ENCODE measurements at places on chromosomes 2 and 18. TPM values are rescaled to one million over a fixed set of nuclear protein-coding genes. Genes with fewer than 3 reads are reported as not detected.

TUBA3D gene
- 4.0 TPM for total RNA-seq

RAMP1 gene
- 253 TPM for total RNA-seq

DNA sequence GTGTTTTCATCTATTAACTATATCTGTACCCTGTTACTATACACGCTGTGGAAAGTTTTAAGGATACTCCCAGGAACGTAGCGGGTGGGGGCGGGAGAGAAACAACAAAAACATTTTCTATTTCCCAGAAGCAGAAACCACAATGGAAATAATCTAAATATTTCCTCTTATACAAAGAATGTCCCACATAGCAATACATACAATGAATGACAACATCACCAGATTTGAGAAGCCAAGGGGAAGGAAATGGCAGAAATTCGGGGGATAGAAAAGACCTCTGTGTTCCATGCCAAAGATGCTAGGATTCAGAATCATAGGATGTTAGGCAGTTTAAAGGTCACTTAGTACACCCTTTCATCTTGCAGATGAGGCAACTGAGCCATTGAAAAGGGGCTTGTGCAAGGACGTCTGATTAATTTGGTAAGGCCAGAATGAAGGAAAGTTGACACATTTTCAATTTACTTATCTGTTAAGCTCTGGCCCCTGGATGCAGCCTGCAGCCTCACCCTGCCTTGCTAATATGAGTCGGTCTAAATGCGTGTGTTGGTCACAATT is 41.1 kb upstream of the SCYGR1 start:
- no peak for DNase-seq

- no peak for DNase-seq
Measured at GRCh38 chr18:62632788-62633455, 82.4 kb upstream of the PHLPP1 start.

Measured in cardiac septum (tissue), 1 donor.